Subcutaneous preadipocyte (primary cell): ENCODE measurements at places on chromosomes 7 and 10. TPM values are rescaled to one million over a fixed set of nuclear protein-coding genes. Genes with fewer than 3 reads are reported as not detected.

The WEE2 gene
- total RNA-seq: not detected in 2 replicates

The SUN3 gene
- not detected in 2 replicates for total RNA-seq

The VPS37D gene
- 2.3 and 2.9 TPM in 2 replicates for total RNA-seq

The CTTNBP2 gene
- total RNA-seq: 1.1 and 2.3 TPM in 2 replicates

The ERVW-1 gene
- total RNA-seq: not detected in 2 replicates

The PNLIPRP3 gene
- total RNA-seq: 0.37 and 1.2 TPM in 2 replicates

The ACTL6B gene
- total RNA-seq: not detected in 2 replicates

The TMEM270 gene
- total RNA-seq: not detected in 2 replicates

The CALHM3 gene
- 0.39 and 1.1 TPM in 2 replicates for total RNA-seq

The FLNC gene
- 99.9 and 102 TPM in 2 replicates for total RNA-seq

The DPP6 gene
- total RNA-seq: not detected in 2 replicates

The PPP1R3C gene
- 2.6 and 4.1 TPM in 2 replicates for total RNA-seq

The HOXA5 gene
- 6.5 and 9.9 TPM in 2 replicates for total RNA-seq
